ENCODE measurements at places on chromosomes 11 and 22.

DNA sequence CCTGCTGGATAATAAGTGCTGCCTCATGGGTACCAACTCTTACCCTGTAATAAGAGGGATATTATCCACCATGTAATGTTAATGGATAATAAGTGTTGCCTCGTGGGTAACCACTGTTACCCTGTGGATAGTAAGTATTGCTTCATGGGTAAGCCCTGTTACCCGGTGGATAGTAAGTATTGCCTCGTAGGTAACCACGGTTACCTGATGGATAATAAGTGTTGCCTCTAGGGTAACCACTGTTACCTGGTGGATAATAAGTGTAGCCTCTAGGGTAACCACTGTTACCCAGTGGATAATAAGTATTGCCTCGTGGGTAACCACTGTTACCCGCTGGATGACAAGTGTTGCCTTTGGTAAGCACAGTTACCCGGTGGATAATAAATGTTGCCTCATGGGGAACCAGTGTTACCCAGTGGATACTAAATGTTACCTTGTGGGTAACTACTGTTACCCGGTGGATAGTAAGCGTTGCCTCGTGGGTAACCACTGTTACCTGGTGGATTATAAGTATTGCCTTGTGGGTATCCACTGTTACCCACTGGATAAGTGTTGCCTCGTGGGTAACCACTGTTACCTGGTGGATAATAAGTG, 18.6 kb upstream of the NXPE4 start:
- DNase-seq: no peak

- no peak for DNase-seq
Measured at GRCh38 chr11:61974766-61975631, 7.6 kb upstream of the FTH1 start.

- no peak for DNase-seq
Measured at GRCh38 chr11:790721-791564, 1.1 kb upstream of the CEND1 start.

DNA sequence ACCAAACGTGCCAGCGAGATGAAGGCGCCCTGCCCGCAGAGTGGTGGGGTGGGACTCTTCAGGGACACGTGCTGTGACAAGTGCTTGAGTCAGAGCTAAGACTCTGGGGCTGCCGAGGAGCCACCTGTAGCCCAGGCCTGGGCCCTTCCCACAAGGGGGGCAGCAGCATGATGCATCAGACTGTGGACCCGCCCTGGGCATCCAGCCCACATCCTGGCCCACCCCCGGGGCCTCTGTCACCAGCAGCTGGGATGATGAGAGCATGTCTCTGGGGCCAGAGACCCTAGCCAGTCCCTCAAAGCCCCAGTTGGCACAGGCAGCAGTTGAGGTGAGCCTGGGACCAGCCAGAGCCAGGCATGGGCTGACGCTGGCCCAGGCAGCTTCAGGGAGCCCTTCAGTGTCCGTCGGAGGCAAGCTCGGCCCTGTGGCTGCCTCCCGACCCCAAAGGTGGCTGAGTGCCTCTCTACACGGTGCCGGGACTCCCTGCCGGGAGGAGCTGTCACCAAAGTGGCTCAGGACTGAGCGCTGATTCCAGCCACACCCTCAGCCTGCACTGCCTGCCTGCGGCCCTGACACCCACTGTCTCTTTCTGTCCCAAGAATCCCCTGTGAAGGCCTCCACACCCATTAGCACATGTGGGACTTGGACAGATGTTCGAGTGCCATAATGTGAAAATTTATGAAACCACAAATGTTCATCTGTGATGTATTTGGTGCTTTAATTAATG, 41.3 kb downstream of the CDKN1C start:
- no peak for DNase-seq

- no peak for DNase-seq
Measured at GRCh38 chr22:39379756-39380730, 19.5 kb upstream of the TAB1 start.

GRCh38 chr11:59573216-59573615, 42.4 kb downstream of the OSBP start:
- DNase-seq: no peak

- no peak for DNase-seq
Measured at GRCh38 chr11:45852712-45853101, 5.4 kb downstream of the CRY2 start.

DNA sequence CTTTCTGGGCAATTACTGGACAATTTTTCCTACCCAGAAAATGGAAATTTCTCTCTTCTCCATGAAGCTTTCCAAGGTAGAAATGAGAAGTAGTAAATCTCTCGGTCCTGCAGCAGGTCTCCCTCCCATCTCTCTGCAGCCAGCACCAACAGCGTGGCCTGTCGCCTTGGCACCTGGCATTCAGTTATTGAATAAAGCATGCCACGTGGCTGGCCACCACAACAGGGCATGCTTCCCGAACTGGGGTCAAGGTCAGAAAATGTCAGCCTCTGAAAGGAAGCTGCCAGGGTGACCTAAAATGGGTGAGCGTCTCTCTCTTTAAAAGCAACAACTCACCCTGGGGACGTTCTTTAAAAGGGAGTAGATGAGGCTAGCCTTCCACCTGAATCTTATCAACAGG, 14.0 kb downstream of the CACNG2 start:
- DNase-seq: no peak

DNA sequence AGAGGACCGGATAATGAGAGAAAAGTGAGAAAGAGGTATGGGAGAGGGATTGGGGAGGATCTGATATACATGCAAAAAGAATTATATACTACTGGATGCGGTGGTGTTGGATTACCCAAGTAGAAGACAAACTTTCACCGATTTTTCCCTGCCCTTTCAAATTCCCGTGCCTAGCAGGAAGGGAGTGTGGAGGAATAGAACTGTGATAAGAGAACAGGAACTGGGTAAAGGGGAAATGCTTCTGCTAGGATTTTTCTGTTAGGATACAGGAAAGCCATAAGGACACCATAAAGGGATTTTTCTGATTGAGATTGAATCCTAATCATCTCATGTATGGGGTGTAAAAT, 480 bp upstream of the MTMR2 start:
- no peak for DNase-seq

DNA sequence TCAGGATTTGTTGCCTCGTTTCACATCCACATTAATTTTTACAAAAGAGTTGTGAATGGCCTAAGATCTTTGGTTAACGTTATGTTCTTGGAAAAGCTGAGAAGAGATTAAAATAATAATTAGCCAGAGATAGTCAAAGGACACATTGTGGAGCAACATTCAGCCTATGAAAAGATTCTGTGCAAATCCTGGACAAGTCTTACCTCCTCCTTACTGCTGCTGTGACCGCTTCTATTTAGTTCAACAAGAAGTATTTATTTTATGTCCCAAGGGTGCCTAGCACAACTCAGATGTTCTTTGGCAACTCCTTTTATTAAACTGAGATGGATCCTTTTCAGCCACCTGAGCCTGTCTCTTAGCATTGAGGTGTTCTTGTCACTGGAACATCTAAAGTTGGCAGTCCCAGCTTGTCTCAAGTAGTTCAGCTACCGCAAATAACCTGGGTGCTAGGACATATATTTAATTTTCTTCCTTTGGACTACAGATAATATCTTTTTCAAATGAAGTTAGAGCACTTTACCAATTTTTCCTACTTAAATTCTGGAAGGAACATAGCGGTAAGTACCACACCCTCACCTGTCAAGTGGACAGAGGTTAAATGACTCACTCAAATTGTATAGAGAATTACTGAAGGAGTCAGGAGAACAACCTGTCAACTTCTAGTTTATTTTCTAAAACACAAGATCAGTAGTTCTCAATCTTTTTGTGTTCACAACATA, 80.5 kb upstream of the CHRM4 start:
- no peak for DNase-seq

DNA sequence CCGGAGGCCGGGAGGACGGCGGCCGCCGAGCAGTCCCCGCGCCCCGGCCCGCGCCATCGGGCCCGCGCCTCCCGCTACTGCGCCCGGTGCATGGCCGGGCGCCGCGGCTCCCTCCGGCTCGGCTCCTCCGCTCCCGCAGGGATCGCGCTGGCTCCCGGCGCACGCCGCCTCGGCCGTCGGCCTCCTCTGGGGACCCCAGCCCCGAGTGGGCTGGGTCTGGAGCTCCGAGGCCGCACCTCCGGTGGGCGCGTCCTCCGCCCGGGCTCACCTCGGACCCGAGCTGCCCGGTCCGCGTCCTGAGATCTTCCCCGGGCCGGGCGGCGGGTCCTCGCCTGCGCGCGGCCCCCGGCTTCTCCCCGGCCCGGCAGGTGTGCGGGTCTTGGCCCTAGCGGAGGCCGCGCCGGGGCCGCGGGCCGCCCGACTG, 251 bp downstream of the SHISA8 start:
- no peak for DNase-seq

DNA sequence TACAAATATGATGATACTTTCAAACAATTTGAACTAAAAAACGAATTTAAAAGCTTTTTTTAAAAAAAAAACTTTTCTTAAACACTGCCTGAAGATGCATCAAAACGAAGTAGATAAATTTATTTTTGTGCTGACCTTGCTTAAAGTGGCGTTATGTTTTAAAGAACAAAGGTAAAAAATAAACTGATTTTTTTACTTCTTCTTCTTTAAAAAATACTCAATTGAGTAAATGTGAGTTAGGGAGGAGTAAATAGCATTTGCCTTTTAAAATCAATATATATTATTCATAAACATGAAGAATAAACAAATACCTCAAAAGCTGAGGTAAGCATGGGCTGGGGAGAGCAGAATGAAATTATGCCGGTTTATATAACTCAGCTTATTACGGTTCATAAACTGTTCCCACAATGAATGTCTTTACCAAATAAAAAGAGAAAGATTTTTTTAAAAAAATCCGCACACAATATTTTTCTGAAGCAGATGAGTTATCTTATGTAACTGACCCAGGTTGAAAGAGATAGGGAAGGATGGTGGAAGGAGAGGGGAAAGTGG, 9.0 kb downstream of the PAX6 start:
- DNase-seq: no peak

DNA sequence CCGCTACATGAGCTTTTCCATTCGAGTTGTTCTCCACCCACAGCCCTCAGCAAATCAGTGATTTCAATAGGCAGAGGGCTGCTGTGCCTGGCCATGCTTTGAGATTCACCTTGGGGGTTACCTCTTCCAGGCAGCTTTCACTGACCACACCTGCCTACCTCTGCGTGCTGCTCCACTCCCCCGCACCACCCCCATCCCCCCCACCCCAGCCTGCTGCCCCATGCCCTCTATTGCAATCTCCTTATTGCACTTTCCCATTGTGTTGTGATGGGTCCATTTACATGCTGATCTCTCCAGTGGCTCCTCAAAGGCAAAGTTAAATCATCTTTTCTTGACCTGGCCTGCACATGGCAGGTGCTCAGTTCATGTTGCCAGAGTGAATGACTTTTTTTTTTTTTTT, 18.0 kb upstream of the POLA2 start:
- DNase-seq: no peak

- no peak for DNase-seq
Measured at GRCh38 chr11:45109400-45109799, 37.0 kb upstream of the PRDM11 start.

DNA sequence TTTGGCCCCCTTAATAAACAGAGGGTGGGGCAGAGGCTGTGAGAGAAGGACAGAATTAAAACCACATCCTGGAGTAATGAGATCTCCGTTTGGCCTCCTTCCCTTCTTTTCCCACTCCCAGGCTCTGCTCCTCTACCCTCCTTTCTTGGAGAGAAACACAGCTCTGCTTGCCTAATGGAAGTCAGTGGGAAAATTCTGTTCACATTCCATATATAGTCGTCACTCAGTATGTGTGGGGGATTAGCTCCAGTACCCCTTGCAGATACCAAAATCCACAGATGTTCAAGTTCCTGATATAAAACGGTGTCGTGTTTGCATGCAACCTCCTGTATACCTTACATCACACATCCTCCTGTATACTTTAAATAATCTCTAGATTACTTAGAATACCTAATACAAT, 37.6 kb upstream of the THY1 start:
- no peak for DNase-seq

- no peak for DNase-seq
Measured at GRCh38 chr11:69644962-69645675, 4.2 kb downstream of the CCND1 start.

GRCh38 chr11:59787816-59788215, 22.8 kb downstream of the MRPL16 start:
- no peak for DNase-seq

DNA sequence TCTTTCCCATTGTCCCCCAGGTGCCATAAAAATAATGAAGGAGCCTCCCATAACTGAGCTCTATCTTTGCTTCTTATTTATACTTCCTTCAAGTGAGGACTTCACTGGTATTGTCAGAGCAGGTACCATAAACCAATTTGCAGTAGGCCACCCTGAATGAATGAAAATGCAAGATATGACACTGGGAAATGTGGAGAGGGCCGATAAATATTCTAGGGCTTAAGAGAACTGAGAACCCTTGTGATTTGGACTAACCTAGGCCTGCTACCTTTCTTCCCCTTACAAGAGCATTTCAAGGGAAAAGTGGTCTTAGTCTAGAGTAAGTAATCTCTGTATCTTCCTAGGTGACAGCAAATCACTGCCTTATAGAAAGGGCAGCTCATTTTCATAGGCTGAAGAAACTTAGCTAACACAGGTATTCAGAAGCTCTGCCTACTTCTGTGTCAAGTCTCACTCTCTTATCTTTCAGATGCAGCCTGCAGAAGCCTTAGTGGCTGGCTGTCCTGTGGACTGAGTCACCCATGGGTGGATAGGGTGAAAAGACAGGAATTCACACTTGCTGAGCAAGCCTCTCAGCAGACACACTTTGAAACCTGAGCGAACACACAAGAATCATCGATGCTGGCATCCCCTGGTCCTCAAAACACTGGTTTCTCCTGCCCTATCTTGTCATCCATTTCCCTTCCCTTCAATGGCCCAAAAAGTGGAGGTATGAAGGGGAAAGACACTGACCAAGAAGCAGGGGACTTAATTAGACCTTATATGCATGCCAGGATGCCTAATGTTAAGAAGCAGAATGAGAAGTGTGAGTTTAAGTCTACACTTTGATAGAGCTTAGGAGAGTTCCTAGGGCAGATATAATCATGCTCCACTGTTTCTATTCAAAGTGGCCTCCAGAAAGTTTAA, 15.2 kb downstream of the NRIP3 start:
- DNase-seq: no peak

- no peak for DNase-seq
Measured at GRCh38 chr11:70078095-70078780, at the start of gene ANO1. ANO1 (plus strand) TSS chr11:70078317; CDS start chr11:70078607, 290 bp downstream.

DNA sequence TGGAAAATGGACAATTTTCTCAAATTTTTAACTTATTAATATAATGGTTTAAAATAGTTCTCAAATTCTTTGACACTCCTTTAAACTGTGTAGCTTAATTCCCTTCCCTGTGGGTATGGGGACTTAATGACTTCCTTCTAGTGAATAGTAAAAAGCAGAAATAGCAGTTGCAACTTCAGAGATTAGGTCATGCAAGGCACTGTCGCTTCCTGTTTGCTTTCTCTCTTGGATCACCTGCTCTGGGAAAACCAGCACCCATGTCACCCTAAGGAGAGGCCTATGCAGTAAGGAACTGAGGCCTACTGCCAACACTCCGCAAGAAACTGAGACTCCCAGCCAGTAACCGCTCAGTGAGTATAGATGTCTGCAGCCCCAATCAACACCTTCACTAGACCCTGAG, 5.5 kb upstream of the PANX3 start:
- no peak for DNase-seq
